ENCODE measurements at places on chromosomes 4 and X.

DNA sequence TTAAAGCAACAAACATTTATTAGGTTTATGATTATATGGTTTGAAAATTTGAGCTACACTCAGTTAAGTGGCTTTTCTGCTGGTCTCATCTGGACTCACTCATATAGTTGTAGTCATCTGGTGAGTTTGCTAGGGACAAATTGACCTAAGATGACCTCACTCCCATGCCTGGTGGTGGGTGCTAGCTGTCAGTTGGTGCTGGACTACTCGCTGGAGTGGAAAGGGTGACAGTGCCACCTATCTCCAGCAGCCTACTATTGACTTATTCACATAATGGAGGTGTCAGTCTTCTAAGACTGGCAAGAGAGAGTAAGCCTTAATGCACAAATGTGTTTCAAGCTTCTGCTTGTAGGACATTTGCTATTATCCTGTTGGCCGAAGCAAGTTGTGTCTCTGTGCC is 88.2 kb downstream of the TASL start:
- DNase-seq: no peak

GRCh38 chr4:56426273-56426672 is 9.1 kb downstream of the PPAT start:
- DNase-seq: no peak

DNA sequence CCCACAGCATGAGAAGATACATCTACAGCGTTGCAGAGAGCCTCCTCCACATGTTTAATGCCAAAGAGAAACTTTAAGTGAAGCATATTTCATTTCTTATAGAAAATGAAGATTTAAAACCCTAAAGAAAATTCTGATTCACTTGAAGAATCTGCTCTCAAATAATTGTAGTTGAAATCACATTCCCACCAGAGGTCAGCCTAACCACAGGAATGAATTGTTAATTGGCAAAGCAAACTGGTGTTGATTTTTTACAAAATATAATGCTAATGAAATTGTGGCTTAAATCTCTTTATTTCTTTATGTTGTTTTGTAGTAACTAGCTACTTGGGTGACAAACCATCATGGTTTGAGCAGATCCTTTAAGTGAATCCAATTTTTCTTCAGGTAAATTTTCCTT is 31.1 kb upstream of the WDR17 start:
- DNase-seq: peak; percentile 16

GRCh38 chrX:31007321-31007720 is 64.5 kb downstream of the FTHL17 start:
- no peak for DNase-seq

- DNase-seq: no peak
Observed at GRCh38 chrX:16333453-16333852, 166.2 kb downstream of the MAGEB17 start.
